ENCODE measurements at places on chromosomes 3 and 15.

DNA sequence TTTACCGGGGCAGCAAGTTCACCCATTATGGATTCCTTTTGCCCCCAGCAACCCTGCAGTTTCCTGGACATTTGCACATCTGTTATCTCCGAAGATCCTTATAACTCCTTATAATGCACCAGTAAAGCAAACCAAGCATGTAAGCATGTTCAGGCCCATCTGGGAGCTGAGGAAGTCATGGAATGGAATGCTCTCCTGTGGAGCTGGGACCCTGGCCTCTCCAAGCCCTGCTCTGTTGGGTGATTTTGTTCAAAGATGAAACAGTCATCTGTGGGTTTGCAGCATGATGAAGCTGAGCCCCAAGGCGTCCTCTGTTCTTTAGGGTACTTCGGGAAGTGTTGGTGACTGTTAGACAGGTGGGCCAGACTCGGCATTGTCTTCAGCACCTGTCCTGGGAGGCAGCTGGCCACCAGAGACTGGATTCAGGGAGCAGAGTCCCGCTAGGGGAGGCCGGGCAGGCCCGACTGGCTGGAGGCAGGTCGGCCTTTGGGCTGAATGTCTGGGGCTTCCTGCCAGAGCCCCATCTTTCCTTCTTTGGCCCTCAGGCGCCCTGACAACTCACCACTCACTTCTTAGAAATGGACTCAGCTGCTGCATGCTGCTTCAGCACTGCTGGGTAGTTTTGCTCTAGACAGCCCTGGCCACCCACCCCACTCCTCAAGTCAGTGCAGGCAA is 3.9 kb downstream of the DNAH1 start:
- no peak for DNase-seq

DNA sequence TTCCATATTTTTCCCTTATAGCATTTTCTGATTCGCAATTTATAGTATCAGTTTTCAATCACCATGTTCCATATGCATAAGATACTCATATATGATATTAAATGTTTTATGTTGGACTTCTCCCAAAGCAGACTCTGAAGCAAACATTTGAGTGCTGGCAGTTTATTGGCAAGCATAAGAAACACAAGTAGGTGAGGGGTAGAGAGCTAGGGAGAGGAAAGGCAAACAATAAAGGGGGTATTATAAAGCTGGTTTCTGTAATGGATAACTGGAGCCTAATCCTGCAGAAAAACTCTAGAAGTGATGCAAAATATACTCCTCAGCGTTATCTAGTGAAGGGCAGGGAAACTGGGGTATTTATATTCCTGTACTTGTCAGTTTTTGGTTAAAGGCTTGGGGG is 491.5 kb upstream of the TGFBR2 start:
- DNase-seq: no peak

DNA sequence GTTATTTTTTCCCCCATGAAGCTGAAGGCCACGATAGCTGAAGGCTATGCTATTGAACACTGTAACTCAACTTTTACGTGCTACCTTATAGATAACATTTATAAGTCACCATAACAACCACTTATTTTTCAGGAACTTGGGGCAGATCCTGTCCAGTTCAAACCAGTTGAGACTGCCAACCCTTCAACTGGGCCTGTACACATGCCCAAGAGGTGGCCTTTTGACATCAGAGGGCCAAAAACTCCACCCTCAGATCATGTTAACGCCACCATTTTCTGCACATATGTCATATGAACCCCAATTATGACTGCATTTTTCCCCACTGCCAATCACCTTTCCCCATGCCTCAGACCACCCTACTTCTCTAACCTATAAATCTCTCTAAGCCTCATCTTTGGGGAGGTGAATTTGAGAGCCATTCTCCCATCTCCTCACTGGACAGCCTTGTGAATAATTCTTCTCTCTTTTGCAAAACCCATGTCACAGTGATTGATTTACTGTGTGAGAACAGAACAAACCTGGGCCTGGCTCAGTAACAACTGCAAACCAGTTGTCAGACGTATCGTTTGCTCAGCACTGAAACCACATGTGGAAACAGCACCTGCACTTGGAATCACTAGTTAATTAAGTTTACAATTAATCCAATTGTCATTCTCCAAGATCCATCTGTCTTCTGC is 42.5 kb downstream of the ZNF445 start:
- DNase-seq: no peak

GRCh38 chr15:73398861-73399260 is 30.1 kb upstream of the HCN4 start:
- DNase-seq: peak; percentile 30

DNA sequence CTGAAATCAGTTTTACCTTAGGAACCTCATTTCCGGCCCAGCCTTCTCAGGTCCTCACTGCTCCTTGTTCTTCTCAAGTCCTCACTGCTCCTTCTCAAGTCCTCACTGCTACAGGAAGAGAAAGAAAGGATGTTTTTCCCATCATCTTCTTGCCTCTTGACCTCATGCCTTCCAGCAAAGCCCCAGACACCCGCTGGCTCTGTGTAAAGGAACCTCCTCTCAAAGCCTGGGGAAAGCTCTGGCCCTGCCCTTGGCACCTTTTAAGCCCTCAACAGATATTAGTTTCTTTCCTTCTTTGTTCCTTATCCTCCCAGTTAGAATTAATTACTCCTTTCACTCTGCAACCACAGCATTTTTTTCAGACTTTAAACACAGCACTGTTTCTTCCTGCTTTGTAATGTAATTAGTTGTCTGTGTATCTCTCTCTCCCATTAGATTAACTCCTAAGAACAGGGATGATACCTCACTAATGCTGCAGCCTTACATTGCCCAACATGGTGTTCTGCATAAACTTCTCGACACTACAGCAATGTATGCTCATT is 4.0 kb upstream of the WDR49 start:
- no peak for DNase-seq

GRCh38 chr15:77120576-77120975 is 49.7 kb upstream of the TSPAN3 start:
- no peak for DNase-seq

GRCh38 chr3:2211568-2211967 is 112.9 kb downstream of the CNTN4 start:
- no peak for DNase-seq
